NB4 (cell line): ENCODE measurements at places on chromosomes 16 and 17.
A peak's percentile ranks its signal among the peaks of the same experiment; 100 is the strongest.

DNA sequence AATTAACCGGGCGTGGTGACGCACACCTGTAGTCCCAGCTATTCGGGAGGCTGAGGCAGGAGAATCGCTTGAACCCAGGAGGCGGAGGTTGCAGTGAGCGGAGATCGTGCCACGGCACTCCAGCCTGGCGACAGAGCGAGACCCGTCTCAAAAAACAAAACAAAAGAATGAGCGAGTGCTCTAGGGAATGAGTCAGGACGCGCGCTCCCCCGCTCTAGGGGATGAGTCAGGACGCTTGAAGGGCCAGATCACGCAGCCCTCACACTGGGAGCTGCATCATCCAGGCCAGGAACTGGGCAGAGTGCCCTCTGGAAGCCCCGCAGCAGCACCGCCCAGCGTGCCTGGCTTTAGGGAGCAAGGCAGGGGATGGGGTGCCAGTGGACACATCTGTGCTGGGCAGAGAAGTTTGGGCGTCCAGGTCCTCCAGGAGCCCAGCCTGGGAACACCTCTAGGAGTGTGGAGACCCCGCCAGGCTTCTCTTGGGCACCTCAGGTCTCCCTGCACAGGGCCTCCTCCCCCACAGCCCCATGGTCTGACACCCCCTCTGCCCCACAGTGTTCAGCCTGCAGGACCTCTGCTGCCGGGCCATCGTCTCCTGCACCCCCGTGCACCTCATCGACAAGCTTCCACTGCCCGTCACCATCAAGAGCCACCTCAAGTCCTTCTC is 3.9 kb upstream of the WFIKKN1 start:
- no peak for DNase-seq

GRCh38 chr16:73311857-73312723 is 264.2 kb upstream of the ZFHX3 start:
- no peak for DNase-seq

DNA sequence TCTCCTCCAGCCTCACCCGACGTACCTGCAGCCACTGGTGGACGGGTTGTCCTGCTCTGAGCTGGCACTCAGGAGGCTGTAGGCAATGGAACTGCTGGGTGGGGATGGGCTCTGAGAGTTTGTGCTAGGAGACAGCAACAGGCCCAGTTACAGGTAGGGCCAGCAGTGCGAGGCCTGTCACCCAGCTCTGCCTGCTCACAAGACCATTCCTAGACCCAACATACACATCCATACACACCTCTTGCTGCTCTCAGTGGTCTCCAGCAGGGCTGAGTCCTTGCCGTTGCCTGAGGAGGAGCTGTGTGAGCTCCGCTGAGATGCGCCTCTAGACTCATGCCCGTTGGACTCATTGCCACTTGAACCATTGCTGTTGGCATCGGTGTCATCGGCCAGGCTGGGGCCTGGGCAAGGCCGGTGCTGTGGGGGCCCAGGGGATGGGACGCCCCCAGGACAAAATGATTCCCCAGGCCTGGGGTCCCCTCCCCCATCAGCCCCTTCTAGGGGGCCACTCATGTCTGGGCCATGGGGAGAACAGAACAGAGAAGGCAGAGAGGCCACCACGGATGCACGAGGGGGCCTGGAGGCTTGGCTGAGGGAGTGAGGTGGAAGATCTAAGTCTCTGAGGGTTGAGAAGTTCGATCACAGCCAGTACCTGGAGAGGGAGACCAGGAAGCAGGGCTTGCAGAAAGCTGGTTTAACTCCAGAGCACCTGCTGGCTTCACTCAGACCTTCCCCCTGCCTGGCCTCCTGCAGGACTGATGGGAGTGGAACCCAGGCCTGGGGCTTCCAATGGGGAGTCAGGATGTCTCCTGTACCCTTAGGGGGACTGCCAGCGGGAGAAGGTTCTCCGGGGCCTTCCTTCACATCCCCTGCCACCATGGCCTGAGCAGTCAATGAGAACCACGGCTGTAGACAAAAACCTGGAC is 1.7 kb downstream of the PER1 start:
- no peak for DNase-seq

- no peak for DNase-seq
Observed at GRCh38 chr17:66411520-66411919, 109.1 kb downstream of the PRKCA start.

DNA sequence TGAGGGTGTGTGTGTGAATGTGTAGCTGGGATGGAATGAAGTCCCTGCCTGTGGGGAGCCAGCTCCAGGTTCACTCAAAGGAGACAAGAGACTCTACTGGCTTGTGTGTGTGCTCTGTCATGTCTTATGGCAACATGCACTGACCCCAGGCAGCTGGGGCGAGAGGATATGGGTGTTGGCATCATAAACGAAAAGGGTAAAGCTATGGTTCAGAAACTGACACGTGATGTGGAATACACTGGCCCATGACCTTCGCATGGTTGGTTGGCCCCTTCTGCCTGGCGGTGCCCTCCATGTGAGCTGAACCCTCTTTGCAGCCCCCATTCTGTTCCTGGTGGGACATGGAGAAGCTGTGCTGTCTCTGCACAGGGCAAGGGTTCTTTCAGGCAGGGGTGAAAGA is 21.9 kb downstream of the ZNF750 start:
- DNase-seq, result no peak

DNA sequence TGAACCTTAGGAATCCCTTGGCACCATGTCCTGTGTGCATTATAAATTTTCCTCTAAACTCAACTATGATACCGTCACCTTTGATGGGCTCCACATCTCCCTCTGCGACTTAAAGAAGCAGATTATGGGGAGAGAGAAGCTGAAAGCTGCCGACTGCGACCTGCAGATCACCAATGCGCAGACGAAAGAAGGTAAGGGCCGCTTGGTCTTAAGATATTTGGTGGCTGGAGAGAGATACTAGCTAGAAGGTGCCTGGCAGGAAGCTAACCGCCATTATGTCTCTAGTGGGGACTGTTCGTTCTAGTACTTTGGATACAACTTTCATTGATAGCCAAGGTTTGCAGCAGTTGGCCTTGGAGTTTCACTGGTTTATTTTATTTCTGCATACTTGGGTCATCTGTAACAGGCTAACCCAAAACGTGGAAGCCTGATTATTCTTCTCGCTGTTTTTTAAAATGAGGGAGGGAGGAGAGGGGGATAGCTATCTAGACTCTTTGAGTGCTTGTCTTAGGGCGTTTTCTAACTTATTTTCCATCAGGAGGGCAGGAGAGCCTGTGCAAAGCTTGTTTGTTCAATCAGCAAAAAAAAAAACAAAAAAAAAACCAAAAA is 1.3 kb downstream of the RBBP6 start:
- DNase-seq, result peak; percentile 55

DNA sequence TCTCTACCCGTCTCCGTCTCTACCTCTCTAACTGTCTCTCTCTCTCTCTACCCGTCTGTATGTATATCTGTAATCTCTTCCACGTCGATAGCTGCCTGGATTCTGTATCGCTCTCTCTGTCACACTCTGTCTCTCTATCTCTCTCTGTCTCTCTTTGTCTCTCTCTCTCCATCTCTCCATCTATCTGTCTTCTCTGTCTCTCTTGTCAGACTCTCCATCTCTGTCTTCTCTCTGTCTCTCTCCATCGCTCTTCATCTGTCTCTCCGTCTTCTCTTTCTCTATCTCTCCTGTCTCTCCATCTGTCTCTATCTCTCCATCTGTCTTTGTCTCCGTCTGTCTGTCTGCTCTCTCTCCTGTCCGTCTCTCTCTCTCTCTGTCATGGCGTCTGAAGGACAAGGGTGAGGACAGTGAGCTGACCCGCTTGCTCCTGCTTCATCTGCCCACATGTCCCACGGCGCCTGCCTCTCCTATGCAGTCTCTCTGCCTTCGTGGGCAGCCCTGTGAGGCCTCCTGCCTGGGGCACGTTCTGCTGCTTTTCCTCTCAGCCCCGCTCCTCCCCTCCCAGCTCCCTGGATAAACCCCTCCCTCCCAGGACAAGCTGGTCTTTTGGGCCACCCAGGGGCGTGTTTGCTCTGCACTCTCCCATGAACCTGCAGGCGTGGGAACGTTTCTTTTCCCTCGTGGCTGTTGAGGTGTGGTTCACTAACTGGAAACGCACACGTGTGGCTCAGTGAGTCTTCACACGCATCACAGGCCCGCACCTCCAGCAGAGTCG is 18.9 kb downstream of the ACSF3 start:
- DNase-seq, result no peak

GRCh38 chr17:48012151-48012520 is 25.5 kb downstream of the COPZ2 start:
- DNase-seq, result peak; percentile 70
